ENCODE measurements at places on chromosomes 6 and 20.

DNA sequence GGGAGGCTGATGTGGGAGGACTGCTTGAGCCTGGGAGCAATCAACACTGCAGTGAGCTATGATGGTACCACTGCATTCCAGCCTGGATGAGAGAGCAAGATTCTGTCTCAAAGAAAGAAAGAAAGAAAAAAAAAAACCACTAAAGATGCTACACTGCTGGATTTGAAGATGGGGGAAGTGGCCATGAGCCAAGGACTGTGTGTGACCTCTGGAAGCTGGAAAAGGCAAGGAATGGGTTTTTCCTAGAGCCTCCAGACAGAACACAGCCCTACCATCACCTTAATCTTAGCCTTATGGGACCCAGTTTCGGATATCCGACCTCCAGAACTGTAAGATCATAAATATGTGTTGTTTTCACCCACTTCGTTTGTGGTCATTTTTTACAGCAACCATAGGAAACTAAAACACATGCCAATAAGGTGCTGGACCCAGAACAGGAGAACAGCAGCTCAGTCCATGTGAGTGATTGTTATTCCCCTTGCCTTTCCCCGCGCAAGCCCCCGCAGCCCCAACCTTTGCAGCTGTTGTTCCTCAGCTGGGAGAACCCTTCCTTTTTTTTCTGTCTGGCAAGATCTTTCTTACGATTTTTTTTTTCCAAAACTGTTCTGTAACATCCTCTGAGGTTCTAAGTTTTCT, 11.1 kb upstream of the VAPB start:
- no peak for DNase-seq

- DNase-seq = no peak
Measured at GRCh38 chr6:128483472-128484135, 36.8 kb downstream of the PTPRK start.

GRCh38 chr20:38995536-38996044, 33.4 kb downstream of the DHX35 start:
- no peak for DNase-seq

DNA sequence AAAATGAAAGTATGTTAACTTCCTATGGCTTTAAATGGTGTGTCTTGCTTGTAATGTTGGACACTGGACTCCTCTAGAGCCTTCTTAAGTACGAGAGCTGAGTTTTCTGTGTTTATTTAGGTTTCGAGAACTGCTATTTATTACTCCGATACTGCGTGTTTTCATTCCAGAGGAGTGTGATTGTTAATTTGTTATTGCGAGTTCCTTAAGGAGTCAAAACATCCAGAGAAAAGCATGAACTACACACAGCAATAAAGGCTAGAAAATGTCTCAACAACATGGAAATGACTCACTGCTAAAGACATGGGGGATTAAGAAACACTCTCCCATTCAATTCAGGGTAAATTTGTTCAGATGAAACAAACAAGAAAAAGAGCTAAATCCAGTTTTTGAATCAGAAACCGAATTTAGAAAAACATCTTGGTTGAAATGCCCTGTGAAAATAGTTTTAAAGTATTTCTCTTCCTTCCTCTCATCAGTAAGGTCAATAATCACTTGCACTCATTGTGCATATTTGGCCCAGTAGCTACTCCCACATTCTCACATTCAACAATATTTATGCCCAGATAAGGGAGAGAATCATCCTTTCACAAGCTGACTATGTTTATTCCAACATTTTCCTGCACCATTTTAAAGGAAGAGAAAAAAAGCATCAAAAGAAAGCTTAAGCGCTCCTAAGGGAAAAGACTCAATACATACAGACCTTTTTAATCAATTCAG, 36.0 kb downstream of the ATXN1 start:
- DNase-seq = peak; percentile 96

GRCh38 chr6:135936606-135937005, 85.1 kb downstream of the PDE7B start:
- peak; percentile 83 for DNase-seq

GRCh38 chr6:105868823-105869460, 217.2 kb upstream of the PRDM1 start:
- no peak for DNase-seq

Measured in mesenchymal stem cell (in vitro differentiated cells and primary cell).